ENCODE measurements at places on chromosomes 5 and 9.

DNA sequence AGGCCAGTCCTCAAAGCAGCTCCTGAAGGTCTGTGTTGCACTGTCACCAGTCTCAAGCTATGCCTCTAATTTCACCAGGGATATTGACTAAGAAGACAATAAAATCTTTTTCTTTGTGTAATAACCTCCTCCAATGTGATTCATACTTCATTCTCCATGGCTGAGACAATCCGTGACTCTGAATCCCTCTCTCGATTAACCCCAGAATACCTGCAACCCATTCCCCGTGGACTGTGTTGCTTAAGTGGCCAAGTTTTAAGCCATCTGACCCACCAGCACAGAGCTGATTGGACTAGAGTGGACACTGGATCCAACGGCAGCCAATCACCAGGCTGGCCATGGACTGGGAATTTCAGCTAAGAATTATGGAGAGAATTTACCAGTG lies 5.4 kb upstream of the CCIN start:
- no peak for DNase-seq

DNA sequence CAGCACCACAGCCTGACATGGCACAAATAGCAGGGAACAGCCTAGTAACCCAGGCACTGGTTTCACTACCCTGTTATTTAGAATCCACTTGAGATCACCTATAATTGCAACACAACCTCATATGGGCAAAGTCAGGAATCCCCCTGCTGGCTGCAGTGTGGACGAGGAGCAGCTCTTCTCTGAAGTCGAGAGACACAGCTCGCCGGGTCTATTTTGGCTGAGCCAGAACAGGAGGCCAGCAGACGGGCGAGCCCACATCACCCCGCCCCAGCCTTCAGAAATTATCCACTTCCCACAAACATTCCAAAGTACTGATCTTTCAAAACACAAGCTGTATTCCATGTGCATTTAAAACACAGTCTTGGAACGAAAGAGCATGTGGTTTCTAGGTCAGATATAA lies 179.0 kb downstream of the ROR2 start:
- no peak for DNase-seq

DNA sequence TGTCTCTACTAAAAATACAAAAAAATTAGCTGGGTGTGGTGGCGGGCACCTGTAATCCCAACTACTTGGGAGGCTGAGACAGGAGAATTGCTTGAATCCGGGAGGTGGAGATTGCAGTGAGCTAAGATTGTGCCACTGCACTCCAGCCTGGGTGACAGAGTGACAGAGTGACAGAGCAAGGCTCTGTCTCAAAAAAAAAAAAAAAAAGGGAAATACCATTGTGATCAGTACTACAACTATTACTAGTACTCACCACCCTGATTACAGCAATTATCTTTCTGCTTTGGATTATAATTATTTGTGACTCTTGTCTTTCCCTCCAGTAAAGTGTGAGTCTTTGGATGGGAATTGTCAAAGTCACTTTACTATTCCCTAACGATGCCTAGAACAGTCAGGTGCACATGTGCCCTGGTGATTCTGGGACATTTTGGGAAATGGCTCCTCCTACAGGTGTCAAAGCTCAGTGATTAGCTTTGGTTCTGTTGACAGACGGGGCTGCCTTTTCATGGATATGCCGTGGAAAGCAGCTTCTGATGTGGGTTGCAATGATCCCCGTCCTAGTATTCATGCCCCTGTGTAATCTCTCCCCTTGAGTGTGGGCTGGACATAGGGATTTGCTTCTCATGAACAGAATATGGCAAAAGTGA lies 31.8 kb upstream of the FRRS1L start:
- no peak for DNase-seq

DNA sequence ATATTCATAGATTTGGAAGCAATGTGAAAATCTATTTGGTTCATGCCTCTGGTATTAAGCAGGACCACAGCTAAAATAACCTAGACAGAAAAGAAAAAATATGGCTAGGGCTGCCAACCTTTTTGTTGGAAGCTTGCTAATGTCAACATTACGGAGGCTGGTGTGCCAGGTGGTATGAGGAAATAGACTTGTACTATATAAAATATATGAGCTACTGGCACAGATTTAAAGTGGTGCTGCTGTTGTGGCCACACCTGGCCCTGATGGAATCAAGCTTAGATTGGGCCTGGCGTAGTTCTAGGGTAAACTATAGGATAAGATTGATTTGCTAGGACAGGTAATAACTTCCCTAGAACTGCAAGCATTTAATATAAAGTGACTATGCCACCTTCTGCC lies 10.6 kb upstream of the PARP8 start:
- DNase-seq, result no peak

DNA sequence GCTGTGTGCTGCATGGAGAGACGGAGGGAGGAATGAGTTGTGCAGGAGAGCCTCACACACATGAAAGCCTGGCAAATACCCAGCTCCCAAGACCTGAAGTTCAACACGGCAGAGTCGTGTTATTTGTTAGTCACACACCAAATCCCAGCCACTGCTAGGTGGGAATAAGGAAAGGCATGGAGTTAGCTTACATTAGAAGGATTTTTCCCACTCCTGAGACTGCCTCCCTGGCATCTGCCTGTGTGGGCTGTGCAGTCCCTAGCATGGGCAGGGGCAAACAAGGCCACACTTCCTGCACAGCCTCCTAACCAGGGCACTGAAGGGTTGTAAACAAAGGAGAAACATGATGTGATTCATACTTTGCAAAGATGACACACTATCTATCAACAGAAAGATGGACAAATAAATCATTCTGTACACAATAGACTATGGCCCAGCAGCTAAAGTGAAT lies 306.8 kb downstream of the SPOCK1 start:
- no peak for DNase-seq

- DNase-seq, result no peak
These were observed 68.7 kb upstream of the CDH6 start for GRCh38 chr5:31124651-31125305.

DNA sequence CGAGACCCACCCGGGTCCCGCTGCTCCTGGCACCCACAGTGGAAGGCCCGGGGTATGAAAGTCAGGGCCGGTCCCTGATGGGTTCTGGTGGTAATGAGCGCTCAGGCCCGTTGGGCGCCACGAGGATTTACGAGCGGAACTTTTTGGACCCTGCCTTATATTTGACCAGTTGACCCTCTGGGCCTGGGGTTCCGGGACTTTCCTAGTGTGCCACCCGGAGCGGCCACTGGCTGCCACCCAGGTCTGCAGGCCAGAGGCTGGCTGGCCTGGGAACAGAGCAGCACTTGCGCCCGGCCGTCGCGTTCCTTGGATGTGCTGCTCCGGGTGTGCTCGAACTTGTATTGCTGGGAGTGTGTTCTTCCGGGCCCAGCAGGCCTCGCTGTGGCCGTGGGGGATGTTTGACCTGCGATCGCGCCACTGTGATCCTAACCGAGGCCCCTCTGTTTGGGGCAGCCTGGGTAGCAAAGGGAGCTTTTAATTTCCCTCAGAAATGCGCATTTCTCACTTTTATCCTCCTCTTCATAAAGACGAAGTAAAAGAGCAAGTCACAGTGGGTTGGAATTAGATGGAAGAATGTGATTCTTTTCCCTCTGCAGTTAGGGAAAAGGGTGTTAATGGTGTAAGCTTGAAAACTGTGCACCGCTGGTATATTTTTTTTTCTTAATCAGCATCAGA lies 1.2 kb downstream of the F2RL1 start:
- DNase-seq, result no peak

- no peak for DNase-seq
These were observed 1.1 kb downstream of the HNRNPA0 start for GRCh38 chr5:137752905-137753690.

DNA sequence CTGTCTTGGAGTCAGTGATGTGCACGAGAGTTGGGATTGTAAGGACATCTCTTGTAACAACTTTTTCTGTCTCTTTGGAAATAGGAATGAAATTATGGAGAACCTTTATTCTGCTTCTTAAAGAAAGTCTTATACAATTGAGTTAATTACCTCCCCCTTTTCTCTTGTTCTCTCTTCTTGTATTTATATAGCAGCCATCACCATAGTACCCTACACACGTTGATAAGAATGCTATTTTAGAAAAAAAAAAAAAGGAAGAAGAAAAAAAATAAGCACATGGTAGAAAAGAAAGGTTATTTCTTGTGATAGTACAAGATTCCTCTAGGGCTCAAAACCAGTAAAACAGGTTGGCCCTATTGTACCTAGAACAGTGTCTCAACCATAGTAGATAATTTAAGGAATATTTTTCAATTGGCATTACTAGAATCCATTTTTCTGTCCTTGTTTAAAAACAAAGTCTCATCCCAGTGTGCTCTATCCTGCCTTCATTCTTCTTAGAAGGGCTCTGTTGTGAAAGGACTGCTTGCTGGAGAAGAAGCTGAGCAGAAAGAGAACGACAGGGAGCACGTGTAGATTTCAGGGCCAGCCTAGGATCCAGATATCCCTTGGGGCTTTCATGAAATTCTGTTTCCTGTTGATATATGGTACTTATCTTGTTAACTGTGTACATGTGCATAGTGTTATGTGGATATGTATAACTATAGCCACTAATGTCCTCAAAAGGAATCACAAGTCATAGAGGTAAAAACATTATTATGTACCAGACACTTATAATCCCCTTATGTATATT lies 392.3 kb upstream of the MEF2C start:
- DNase-seq, result no peak

DNA sequence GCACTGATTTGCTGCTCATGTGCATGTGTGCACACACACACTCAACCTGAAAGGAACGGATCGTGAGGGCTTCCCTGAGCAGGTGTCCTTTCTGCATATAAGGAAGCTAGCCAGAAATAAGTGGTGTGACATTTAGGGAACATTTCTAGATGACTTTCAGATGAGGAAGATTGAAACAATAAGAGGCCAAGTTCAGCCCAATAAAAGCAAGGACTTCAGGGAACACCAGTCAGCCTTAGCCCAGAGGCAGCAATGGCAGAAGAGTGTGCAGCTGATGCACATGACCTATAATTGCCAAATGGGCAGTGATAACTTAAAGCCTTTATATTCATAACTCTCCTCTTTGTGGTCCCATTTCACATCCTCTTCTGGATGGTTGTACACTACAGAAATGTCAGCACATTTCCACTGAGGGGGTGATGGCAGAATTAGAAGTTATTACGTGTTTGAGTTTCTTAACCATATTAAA lies 255.5 kb downstream of the TRIM32 start:
- DNase-seq, result no peak

GRCh38 chr5:32692036-32692746 lies 18.9 kb upstream of the NPR3 start:
- DNase-seq, result no peak

GRCh38 chr5:45062044-45062443 lies 253.3 kb downstream of the MRPS30 start:
- no peak for DNase-seq

DNA sequence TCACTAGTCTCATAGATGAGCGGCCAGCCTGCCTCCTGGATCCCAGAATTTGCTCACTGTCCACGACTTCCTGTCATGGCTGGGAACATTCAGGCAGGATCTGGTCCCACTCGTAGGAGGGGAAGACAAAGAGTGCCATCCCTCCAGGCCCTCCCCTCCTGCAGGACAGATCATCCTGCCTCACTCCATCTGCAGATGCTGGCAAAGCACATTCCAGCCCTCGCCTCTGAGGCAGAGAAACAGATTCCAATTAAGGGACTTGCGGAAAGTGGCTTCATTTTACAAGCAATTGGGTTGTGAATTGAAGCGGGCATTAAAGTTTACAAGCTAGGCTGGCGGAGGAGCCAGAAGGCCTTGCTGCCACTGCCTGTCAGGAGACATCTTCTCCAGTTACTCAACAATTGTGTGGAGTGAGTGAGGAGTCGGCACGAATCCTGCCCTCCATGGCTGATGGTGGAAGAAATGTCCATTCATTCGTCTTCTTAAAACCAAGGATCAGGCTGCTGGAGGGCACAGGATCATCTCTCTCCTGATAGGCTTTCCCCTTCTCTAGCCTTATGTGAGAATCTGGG lies 41.8 kb upstream of the KCNMB1 start:
- no peak for DNase-seq

- no peak for DNase-seq
These were observed 498.4 kb downstream of the TLE4 start for GRCh38 chr9:80070071-80070742.

- no peak for DNase-seq
These were observed 15.6 kb upstream of the ACSL6 start for GRCh38 chr5:132027027-132027426.

- DNase-seq, result no peak
These were observed 1533.3 kb upstream of the WWC1 start for GRCh38 chr5:166758151-166758550.

GRCh38 chr9:135156525-135157510 lies 69.3 kb downstream of the OLFM1 start:
- DNase-seq, result no peak

DNA sequence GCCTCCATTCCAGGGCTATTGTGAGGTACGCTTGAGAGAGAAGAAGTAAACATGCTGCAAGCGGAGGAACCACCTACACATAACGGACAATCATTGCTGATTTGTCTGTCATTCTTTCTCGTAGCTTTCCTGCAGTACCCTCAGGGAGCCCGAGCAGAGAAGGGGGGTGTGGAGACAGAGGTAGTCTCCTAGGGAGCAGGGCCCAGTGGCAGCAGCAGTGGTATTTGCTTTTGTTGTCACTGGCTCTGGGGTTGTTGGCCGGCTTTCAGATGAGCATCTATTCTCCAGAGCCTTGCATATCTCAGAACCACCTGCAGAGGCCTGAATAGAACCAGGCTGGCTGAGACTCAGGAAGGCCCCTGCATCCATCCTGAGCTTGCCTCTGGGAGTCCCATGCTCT lies 19.9 kb downstream of the ENHO start:
- no peak for DNase-seq

DNA sequence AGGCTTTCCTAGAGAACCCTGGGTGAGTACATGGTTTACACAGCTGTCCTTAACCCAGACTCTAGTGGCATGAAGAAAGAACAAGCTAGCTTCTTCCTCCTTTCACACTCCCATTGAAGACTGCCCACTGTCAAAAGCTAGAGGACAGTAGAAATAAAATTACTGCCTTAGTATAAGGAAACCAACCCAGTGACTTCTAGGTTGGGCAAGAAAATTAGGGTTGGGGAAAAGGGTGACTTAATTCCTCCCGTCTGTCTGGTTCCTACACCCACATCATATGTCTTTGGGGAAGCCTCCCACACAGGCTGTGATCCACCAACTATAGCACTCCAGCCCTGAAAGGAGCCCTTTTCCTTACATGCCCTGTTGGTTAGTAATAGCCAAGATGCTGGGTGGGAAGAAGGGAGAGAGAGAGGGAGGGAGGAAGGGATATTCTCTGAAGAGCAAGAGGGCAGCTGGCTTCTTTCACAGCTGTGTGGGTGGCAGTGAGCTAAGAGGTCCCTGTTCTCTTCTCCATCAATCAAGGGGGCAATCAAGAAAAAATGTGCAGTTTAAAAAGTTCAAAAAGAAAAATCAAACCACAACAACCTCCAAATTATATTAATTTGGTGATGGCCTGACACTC lies 21.7 kb downstream of the HBEGF start:
- no peak for DNase-seq
